Cortex of kidney (tissue), 1 donor: ENCODE measurements at places on chromosomes 16 and 17.

- DNase-seq = no peak
These were observed 856.7 kb upstream of the GOT2 start for GRCh38 chr16:59590845-59591244.

DNA sequence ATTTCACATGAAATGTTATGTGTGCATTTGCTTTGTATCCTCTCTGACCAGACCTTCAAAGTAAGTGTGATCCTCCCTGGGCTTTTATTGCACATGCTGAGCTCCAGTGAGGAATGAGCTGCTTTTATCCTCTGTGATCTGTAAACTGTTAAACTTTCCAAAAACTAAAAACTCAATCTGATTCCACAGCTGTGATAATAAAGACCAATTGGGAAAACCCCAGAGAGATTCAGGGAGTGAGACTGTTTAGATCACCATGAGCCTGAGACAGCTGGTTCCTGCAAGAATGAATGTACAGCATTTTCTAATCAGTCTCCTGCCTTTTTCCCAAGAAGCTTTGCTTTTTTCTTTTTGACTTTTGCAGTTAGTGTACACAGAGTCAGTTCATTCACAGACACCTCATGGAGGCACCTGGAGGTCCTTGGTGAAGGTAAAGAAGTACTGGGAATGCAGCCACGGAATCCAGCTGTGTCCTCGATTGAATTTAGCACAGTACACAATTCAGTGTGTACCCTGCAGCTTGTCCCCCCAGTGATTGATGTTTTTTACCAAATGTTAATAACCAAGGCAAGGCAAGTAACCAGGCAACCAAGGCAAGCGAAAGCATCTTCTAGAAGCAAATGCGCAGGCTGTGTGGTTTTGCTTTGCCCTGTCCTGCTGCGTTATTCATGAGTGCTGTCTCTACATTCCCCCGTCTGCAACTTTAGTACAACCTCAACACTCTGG lies 182.6 kb downstream of the LGALS9B start:
- DNase-seq = no peak

DNA sequence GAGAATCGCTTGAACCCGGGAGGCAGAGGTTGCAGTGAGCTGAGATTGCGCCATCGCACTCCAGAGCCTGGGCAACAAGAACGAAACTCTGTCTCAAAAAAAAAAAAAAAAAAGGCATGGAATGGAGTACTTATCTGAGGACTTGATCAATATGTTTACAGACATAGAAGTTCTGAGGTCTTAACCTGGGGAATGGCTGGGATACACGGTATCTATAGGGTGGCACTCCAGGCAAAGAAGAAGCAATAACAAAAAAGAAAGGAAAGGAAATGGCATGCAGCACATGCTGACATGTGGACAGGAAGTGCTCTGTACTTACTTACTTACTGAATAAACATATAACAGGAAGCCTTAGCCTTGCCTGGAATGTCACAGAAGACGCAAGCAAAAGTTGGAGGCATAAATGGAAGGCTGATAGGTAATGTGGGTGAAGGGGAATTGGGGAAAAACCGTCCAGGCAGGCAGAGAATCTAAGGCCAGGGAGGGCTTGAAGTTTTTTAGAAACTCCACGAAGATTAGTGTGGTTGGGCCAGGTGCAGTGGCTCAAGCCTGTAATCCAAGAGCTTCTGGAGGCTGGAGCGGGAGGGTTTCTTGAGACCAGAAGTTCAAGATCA lies 10.1 kb upstream of the SPOP start:
- DNase-seq = no peak

DNA sequence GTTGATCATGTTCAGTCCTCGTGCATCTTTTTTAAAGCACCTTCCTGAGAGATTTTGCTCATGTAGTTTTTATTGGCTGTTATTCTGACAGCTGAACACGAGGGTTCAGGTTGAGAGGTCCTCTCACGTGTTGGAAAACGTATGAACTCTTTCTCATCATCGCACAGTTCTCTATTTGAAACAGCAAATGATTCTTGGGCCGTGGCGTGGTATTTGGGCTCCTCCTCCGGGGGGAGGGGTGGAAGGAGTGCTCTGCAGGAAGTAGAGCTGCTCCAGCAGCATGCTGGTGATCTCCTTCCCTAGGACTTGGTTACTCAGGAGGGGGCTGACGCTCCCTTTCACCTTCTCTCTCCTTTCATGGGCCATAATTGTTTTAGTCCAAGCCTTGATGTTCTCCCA lies 70.4 kb downstream of the KSR1 start:
- no peak for DNase-seq

DNA sequence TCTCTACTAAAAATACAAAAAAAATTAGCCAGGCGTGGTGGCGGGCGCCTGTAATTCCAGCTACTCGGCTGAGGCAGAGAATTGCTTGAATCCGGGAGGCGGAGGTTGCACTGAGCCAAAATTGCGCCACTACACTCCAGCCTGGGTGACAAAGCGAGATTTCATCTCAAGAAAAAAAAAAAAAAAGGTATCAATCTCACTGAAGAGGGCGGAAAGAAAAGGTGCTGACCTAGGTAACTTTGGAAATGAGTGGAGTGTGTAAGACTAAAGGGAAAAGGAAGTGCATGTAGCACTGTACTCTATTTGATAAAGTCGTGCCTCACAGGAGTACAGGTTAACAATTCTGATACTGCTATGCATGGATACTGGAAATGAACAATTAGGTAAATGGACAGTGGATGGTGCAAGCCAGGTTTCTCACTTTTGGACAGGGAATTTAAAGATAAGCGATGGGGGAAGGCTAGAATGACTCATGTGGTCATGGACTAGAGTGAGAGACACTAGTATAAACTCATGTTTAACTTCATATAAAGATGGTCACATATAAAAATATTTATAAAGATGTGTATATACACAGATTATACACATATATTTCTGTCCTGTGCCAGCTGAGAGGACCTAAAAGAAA lies 142.9 kb downstream of the CDK5R1 start:
- DNase-seq = no peak

DNA sequence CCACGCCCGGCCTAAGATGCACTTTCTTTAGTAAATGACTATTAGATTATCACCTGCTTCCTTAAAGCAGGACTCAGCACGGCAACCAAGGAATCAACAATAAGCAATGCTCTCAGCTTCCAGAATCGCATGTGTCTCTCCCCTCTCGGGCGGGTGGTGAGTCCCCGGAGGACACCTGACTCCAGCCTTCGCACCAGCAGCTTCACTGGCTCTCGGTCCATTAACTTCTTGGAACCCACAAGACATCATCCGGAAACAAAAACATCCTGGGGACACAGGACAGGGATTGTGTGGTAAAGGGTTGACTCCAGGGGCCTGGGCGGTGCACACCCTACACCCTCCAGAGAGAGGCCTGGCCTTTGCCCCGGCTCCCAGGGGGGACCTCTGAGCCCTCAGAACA lies 22.7 kb downstream of the UTS2R start:
- no peak for DNase-seq

- no peak for DNase-seq
These were observed 93.0 kb downstream of the SEC14L1 start for GRCh38 chr17:77233635-77234334.

GRCh38 chr16:26705346-26705745 lies 361.4 kb upstream of the C16orf82 start:
- DNase-seq = no peak
